ENCODE measurements at places on chromosomes 16 and 17.

- no peak for DNase-seq
Measured at GRCh38 chr16:27325736-27326135, 12.0 kb downstream of the IL4R start.

DNA sequence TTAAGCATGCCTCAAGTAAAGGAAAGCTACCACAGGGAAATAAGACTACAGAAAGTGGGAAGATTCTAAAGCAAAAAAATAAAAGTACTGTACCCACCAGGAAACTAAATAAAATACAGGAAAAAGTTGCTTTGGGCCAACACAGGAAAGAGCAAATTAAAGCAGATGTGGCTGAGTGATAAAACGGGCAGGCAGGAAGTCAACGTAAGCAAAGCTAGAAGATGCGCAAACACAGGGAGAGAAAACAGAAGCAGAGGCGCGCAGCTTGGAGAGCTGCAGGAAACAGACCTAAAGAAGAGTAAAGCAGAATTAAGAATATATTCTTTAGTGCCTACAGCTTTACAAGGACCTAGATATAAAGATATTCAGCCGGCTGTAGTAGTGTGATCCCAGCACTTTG is 21.7 kb downstream of the USP36 start:
- DNase-seq: no peak

- DNase-seq: peak; percentile 90
Measured at GRCh38 chr17:36850790-36851189, 86.5 kb upstream of the LHX1 start.

DNA sequence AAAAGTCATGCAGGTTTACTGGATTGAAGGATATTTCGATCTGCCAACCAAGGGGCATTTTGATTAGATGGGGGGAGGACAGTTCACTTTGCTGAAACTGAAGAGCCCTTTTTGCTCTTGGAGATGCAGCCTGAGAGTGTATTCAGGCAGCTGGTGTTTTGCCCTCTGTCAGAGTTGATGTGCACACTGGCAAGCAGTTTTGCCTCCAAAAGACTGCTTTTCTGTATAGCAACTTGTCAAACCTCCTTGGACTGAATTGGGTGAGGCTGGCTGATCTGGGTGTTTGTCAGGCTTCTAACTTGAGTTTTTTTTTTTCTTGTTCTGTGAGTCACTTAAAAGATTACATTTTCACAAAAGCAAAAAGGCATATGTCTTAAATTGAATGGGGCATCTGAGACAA is 22.6 kb upstream of the ANKFN1 start:
- DNase-seq: no peak

- DNase-seq: no peak
Measured at GRCh38 chr17:79529661-79530081, 81.2 kb downstream of the RBFOX3 start.

DNA sequence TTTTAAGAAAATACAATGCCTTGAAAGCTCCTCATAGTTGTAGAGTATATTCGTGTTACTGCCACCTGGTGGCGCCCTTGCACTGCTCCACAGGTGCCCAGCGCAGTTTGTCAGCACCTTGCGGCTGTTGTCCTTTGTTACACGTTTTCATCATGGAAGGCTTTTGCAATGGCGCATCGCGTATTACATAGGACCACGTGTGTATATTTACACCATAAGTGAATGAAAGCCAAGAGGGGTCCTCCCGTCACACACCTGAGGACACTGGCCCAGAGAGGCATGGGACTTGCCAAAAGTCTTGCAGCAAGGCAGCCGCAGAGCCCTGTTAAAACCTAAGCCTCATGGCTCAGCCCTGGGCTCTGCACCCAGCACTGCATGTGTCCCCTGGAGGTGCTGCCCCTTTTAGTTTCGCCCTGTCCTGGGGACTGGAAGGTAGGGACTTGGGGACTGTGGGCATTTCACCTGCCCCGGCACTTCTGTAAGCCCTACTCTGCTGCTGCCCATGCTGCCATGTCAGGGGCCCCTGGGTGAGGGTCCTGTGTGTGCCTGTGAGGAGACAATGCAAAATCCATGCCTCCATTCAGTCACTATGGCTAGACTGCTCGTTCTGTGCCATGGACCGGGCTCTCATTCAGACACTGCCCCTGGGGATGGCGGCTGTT is 24.3 kb downstream of the POLR3E start:
- DNase-seq: peak; percentile 57

- DNase-seq: no peak
Measured at GRCh38 chr17:10337136-10337535, 35.7 kb downstream of the MYH13 start.

GRCh38 chr17:43211123-43211479 is 574 bp upstream of the TMEM106A start:
- no peak for DNase-seq

- DNase-seq: no peak
Measured at GRCh38 chr17:75799402-75799801, 14.8 kb downstream of the UNK start.

- DNase-seq: peak; percentile 69
Measured at GRCh38 chr16:22161999-22162655, at the start of gene SDR42E2. Gene SDR42E2, plus strand, starts transcription at chr16:22162506. Its CDS starts 3,077 bp downstream, at chr16:22165583.

- no peak for DNase-seq
Measured at GRCh38 chr16:81337097-81337496, 22.3 kb downstream of the GAN start.

GRCh38 chr16:90000733-90001427 is 18.4 kb downstream of the DBNDD1 start:
- no peak for DNase-seq

- DNase-seq: no peak
Measured at GRCh38 chr17:29119265-29119664, 60.9 kb downstream of the MYO18A start.

- no peak for DNase-seq
Measured at GRCh38 chr16:1180549-1181403, 27.9 kb downstream of the CACNA1H start.

- no peak for DNase-seq
Measured at GRCh38 chr17:79084291-79085153, 9.9 kb downstream of the ENGASE start.

DNA sequence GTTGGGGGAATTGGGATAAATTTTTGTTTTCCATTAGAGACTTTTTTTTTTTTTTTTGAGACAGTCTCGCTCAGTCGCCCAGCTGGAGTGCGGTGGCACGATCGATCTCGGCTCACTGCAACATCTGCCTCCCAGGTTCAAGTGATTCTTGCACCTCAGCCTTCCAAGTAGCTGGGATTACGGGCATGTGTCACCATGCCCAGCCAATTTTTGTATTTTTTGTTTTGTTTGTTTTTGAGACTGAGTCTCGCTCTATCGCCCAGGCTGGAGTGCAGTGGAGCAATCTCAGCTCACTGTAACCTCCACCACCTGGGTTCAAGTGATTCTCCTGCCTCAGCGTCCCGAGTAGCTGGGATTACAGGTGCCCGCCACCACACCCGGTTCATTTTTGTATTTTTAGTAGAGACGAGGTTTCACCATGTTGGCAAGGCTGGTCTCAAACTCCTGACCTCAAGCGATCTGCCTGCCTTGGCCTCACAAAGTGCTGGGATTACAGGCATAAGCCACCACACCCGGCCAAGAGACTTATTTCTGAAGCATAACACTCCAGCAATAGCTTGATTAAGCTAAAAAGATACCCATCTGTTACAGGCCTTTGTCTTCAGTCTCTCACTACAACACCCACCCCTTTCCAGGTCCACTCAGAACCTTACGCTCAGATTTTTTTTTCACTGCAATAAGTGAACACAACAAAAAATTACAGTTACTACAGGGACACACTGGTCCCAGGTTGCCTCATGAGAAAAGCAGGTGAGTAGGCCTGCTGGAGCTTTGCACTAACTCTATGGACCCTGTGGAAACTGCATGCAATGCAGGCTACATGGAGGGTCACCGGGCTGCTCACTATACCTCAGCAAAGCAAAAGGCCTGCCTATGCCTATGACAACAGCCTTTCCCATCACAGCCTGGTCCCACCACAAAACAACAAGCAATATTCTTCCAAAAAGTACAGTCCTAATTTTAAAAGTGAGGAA is 34.6 kb downstream of the KANSL1 start:
- DNase-seq: no peak

DNA sequence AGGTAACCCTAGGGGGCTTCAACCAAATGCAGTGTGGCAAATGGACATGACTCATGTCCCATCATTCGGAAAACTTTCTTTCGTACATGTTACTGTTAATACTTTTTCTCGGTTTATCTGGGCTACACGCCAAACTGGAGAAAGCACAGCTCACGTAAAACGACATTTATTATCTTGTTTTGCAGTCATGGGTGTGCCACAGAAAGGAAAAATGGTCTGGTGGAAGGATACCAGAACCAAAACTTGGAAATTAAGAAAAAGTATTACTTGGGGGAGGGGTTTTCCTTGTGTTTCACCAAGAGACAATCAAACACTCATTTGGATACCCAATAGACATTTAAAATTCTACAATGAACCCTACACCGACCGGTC is 23.6 kb downstream of the ALOX15B start:
- DNase-seq: no peak

DNA sequence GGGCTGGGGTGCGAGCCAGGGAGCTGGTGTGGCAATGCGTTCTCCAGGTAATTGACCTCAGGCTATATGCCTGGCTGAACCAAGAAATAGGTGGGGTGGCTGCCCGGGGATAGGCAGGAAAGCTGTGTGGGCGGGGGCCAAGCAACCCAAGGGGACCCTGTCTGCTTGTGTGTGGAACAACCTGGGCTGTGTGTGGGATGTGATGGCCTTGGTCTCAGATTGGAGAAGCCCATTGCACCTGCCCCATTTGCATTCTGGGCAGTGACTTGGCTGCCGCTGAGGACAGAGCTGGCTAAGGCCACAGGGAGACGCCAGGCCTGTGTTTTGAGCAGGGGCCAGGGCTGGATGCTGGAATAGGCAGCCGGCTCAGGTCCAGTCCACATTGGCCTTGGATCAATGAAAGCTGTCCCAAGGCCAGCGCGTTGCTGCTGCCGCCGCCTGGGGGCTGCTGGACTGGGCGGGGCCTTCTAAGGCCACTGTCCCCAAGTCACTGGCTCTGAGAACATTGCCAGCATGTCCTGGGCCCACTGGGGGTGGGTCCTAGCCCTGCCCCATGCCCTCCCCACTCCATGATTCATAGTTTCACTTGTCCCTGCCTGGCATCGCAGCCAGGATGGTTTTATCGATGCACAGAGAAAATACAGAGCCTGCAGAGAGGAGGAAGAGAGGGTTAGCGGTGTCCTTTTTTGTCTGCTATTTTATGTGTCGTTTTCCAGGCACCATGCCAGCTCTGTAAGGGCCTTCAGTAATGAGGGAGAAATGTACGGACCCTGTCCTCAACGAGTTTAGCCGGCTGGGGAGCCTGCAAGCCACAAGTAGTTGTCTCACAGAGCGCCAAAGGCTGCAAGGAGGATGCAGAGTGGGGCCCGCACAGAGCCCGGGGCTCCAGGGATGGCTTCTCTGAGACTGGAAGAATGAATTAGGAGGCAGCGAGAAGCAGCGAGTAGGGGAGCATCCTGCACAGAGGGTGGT is 43.9 kb downstream of the NKD1 start:
- no peak for DNase-seq

- DNase-seq: no peak
Measured at GRCh38 chr17:66379996-66380395, 77.6 kb downstream of the PRKCA start.

- no peak for DNase-seq
Measured at GRCh38 chr17:68532826-68533225, 20.6 kb downstream of the PRKAR1A start.

DNA sequence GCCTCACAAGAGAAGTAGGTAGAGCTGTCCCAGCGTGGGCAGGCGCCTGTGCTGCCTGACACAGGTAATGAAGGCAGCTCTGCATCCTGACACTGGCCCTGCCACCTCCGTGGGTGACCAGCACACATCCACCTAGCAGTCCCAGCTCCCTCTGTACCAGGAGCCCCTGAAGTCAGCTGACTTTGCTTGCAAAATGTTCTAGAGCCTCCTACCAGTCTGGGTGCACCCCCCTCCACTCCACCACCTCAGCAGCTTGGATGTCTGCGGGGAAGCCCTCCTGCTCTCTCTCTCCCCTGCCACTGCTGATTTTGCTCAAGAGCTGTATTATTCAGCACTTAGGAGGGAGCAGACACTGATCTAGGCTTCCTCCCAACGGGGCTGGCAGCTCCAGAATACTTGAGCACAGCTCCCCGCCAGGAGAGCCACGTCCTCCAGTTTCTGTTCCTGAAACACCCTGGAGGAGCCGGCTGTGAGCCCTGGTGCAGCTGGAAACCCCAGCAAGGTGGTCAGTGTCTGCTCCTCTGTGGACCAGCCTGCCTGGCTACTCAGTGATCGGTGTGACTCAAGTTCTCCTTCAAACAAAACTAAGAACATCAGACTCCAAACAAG is 1.0 kb downstream of the RNF166 start:
- no peak for DNase-seq

- no peak for DNase-seq
Measured at GRCh38 chr17:15513058-15513791, 45.8 kb upstream of the CDRT4 start.

DNA sequence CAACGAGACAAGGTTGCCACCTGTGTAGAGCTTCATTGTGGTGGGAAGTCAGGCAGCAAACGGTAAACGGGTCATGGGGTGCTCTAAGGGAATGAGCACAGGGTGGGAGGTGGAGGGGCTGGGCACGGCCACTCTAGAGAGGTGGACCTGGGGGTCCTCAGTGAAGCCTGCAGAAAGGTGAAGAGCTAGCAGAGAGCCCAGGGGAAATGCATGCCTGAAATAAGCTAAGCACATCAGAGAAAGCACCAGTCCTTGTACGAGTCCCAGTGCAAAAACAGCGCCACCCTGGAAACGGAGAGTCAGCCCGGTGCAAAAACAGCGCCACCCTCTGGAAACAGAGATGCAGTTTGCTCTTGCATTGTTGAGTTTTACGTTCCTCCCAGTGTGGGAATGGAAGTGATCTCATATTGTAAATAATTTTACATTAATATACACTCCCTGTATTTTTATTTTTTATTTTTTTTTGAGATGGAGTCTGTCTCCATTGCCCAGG is 65.0 kb downstream of the TBC1D16 start:
- no peak for DNase-seq

DNA sequence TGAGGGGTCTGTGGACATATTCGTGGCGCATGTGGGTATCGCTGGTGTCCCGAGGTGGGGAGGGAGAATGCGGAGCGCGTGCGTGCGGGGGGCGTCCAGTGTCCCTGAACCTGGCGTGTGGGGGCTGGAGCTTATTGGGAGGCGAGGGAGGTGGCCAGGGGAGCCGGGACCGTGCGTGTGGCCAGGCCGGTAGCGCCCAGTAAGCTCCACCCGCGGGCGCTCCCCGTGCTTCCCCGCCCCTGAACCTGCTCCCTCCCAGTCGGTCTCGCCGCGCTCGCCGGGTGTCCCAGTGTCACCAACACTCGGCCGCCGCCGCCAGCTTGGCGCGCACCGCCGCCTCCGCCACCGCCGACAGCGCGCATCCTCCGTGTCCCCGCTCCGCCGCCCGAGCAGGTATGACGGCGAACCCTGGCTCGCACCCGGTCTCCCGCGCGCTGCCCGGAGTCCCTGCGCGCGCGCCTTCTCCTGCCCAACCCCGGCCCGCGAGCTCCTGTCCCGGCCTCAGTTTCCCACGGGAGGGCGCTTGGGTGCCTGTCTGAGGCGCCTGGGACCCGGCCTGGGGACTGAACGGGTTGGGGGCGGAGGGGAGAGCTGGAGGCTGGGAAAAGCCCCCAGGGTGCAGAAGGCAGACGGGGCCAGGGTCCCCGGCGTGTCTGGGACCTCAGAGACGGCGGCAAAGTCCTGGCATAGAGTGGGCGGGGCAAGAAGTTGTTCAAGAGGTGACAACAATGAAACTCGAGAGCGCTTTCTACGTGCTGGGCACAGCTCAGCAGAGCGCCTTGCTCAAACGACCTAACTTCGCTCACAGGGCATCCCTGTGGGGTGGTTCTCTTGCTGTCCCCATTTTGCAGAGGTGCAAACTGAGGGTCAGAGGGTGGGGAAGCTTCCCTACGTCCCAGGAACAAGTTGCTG is at the start of gene SCNN1B:
Gene SCNN1B, plus strand, starts transcription at position 258 of the 912 bp plus-strand sequence. CDS start 46,298 bp downstream, outside the sequence.
- DNase-seq: no peak
